ENCODE measurements at places on chromosomes 12 and 14.
A peak's percentile ranks its signal among the peaks of the same experiment; 100 is the strongest.

GRCh38 chr12:19158923-19159322, 29.4 kb downstream of the PLEKHA5 start:
- DNase-seq: no peak

GRCh38 chr14:93980456-93981201, 4.3 kb upstream of the ASB2 start:
- DNase-seq: no peak

DNA sequence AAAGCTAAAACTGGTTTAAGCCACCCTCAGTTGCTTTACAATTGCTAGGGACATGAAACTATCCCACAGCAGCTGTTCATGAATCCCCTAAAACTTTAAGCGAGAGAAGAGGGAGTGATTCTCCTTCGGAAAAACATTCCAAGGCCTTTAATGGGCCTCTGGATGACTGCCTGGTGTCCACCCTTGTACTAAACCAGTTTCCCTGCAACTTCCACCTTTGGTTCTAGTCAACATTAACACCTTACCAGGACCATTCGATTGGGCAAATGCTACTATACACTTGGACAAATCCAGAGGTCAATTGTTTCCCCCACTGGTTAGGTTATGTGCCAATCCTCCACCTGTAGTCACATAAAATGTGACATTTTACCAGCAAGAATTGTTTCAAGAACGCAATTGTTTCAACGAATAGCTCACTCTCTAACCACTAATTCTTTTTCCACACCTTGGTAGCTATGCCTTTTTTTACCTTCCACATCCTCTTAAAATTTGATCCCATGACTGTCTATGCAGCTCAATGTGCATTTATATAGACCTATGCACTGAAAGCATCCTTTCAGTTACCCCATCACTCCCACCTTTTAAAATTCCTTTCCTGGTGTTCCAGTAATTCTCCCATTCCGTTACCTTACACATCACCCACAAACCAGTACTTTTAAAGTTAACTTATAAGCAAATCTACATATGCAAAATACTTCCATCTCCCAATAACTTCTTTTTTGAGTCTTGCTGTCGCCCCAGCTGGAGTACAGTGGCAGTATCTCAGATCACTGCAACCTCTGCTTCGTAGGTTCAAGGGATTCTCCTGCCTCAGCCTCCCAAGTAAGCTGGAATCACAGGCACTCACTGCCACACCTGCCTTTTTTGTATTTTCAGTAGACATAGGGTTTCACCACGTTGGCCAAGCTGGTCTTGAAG, 3.6 kb downstream of the UBC start:
- peak; percentile 10 for DNase-seq

- no peak for DNase-seq
Observed at GRCh38 chr14:54138354-54139038, 181.9 kb upstream of the BMP4 start.

DNA sequence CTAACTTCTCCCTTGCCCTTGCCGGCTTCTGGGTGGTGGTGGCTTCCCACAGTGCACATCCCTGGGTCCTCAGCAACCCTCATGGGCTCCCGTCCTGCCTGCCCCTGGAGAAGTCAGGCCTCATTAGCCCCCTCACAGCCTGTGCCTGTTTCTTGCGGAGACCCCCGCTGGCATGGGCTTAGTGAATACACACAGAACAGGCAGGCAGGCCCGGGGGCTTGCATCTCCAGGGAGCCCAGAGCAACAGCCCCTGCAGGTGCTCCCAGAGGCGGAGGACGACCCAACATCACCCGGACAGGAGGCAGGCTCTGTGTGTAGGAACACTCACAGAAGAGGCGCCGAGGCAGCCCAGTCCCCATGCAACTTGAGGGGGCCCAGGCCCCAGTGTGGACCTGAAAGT, 25.1 kb upstream of the FBRSL1 start:
- no peak for DNase-seq

DNA sequence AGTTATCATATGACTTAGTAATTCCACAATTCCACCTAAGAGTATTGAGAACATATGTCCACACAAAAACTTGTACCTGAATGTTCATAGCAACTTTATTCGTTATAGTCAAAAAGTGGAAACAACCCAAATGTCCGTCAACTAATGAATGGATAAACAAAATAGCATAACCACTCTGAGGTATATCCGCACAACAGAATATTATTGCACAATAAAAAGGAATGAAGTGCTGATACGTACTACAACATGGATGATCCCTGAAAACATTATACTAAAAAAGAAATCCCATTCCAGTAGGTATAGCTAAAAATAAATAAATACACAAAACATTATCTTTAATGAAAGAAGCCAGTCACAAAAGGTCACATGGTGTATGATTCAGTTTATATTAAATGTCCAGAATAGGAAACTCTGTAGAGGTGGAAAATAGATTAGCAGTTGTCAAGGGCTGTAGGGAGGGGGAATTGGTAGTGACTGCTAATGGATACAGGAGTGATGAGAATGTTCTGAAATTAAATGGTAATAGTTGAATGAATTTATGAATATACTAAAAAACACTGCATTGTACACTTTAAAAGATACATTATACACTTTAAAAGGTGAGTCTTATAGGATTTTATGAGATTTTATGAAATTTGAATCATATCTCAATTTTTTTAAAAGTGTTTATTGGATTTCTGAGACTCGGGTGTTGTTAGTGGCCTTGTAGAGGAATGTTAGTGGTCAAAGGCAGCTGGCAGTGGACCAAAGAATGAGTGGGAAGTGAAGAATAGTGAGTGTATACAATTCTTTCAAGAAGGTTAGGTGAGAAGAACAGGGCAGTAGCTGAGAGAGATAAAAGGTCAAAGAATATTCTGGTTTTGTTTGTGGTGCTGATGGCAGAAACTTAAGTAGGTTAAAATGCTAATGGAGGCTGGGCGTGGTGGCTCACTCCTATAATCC, 36.3 kb upstream of the BAZ1A start:
- DNase-seq: no peak

DNA sequence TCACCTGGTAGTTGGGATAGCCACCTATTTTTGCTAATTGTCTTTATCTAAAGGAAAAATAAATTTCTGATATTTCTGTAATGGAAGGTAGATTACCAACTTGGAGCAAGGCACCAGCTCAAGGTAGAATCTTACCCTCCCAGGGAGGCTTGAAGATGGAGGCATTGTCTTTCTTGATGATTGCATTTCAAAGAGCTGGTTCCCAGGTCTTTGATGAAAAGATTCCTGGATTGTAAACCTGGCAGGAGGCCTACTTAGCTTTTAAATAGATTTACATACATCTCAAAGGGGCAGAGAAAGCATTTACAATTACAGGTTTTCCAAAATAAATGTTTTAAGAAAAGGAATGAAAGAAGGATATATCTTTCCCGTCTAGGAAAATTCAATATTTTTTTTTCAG, 729.2 kb downstream of the LRFN5 start:
- DNase-seq: no peak

DNA sequence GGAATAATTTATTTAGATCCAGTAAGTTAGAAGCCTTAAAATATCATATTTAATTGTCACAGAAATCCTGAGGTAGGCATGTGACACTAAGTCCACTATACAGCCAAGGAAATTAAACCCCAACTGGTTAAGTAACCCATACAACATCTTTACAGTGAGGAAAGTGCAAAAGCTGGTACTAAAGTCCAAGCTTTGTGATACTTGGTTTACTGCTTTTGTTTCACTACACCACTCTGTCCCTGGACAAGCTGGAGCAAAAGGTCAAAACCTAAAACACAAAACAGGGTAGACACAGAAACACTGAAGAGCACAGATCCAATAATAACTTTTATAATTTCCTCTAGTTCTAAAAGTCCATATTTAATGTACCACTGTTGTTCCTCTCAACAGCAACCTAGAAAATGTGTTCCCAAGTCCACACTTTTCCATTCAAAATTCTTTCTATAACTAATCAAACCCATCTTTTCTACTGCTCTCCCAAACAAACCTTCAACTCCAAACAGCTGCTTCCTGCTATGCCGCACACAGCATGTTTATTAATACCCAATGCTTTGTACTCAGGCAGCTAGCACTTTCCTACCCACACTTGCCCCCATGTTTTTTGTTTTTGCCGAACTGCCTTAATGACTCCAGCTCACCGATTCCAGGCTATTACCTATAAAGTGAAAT, 90.9 kb downstream of the MED13L start:
- DNase-seq: no peak

- no peak for DNase-seq
Observed at GRCh38 chr12:65614259-65614889, 209.9 kb upstream of the HMGA2 start.

DNA sequence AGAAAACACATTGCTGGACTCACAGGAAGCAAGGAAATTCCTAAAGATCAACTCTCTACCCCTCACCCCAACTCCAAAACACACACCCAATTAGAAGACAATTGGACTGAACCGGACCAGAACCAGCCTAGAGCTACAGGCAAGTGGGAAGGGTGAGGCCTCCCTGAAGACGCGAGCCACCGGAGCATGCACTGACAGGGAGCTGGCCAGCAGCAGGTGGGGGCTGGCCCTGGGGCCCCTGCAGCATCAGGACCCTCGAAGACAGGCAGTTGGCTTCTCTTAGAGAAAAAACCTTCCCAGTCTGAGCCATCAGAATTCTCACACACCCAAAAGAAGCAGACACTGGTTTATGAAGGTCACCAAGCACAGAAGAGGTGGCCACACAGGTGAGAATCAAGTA, 209.5 kb upstream of the DIO3 start:
- no peak for DNase-seq

DNA sequence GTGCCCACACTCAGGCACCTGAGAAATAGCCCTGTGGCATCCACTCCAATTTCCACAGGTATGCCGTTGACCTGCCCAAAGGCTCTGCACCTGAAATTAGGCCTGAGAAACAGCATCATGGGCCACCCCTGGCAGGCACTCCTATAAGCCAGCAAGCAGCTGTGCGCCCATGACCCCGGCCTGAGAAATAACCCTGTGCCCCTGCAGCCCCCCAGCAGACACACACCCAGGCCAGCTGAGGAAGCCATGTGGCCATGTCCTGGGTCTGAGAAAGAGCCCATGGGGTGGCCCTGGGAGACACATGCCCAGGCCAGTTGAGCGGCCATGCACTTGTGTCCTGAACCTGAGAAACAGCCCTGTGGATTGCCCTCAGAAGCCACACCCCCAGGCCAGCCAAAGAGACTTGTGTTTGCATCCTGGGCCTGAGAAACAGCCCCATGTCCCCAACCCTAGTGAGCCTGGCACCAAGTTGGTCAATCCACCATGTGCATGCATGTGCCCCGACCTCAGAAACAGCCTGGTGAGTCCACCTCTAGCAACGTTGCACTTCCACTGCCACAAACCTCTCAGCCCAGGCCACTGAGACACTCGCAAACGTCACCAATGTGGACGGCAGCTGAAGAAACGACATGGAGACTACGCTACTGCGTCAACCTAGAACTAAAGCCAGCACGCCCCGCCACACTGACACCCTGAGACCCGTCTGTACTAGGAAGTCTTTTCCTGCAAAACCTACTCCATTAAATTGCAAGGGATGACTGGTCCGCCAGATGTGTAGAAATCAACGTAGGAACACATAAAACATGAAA, 411.9 kb downstream of the TMEM121 start:
- DNase-seq: no peak

DNA sequence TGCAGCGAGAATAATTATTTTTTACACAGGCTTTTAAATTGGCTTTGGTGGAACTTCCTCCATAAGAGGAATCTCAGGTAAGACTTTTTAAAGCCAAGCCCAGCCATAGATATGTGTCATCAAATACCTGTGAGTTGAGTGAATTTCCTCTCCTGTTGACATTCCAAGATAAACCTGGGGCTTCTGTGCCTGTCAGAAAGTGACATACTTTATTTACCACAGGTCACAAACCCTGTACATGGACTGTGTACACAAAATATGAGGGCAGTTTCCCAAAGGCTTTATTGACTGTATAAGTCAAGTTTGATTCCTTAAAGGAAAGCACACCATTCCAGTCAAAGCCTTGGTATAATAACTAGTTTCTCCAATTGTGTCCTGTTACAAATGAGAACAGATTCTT, 25.9 kb upstream of the SRSF5 start:
- no peak for DNase-seq

- peak; percentile 78 for DNase-seq
Observed at GRCh38 chr12:89245090-89245489, 107.2 kb downstream of the DUSP6 start.

DNA sequence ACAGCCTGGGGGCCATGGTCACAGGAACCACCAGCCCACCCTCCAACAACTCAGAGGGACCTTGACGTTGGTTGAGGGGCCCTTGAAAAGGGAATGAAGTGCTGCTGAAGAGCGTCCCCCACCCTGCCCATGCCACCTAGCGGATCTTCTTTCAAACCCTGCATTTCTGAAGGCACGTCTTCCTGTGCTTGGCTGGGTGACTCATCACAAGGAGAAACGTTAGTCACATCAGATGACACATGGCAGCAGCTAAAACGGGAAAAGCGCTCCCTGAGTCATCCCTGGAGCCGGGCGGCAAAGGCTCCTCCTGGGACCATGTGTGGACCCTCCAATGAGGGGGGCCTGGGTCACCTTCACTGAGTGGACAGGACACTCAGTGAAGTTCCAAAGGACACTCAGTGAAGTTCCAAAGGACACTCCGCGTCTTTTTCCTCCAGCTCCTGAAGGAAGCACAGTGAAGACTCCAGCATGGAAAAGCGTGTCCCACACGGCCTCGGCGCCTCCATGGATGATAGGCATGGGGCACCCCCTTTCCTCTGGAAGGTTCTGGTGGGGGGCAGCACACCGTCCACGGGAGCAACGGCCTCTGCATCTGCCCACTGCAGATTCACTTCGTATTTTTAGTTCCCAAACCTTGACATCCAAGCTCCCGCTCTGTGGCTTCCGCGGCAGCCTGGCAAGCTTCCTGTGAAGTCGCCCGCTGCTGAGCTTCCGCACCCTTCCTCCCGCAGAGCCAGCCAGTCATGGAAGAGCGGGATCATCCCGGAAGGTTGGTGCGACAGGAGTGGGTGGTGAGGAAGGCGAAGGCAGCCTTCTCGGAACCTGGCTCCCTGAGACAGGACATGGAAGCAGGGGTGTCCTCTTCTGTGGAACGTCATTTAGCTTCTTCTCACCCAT, 383.4 kb downstream of the VRK1 start:
- DNase-seq: no peak

DNA sequence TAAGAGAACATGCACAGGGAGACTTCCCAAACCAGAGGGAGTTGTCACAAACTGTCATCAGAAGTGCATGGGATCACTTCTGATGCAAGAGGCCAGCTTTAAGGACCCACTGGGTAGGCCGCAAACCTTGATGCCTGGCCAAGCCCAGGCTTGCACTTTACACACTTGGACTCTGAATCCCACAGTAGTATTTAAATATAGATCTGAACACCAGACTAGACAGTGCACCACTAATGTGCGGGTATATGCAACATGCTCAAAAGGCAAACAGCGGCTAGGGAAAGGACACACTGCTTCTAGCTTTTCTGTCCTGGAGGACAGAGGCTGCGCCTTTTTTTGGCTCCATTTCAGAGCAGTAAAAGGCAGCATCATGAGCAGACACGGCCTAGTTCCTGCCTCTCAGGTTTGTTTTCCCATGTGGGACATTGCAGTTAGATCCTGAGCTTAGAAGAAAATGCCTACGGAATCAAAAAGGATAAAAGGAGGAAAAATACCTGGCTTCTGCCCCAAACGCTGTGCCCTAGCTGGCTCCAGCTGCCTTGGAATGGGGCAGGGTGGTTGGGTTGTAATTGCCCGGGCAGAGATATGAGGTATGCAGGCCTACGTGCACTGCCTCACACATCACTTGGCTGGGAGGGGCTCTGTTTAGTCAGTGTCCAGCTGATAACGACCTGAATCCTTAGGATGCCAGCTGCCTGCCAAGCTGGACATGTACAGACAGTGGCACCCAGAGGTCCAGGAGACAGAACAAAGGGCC, 84.5 kb upstream of the EGLN3 start:
- DNase-seq: no peak

- no peak for DNase-seq
Observed at GRCh38 chr14:92443167-92443566, 70.4 kb upstream of the RIN3 start.

Data from hematopoietic multipotent progenitor cell treated with erythropoietin and hydrocortisone succinate and interleukin-3 and kit ligand, for 6 days (in vitro differentiated cells).